ENCODE measurements at places on chromosomes 6 and 20.

- no peak for DNase-seq
Measured at GRCh38 chr6:111939902-111940301, 66.7 kb upstream of the FYN start.

GRCh38 chr6:225121-225721, 67.1 kb upstream of the DUSP22 start:
- DNase-seq, result no peak

DNA sequence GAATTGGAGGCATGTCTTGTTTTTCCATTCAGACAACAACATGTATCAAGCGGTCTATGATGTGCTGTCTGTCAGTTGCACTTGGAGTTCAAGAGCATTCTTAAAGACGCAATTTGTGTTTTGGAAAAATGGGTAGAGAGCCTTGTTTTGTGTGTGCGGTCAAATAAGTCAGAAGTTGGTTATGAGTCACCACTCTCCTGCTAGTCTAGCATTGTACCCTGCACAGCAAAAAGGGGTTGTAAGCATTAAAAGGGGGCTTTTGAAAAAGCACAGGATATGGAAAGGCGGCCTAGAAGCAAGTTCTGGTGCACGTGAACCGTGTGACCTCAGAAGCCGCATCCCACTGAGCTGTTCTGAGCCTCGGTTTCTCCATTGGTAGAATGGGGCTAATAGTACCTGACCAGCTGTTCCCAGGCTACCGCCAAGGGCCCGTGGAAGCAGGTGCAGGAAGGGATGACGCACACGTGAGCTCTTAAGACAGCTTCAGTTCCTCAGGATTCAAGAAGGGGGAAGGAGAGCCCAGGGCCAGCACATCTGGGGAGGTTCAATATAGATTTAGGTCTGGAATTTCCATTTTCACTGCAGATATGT, 61.6 kb upstream of the SNX9 start:
- DNase-seq, result no peak

GRCh38 chr20:653590-654416, 803 bp upstream of the SRXN1 start:
- peak; percentile 70 for DNase-seq

GRCh38 chr20:62624325-62624690, 18.0 kb upstream of the SLCO4A1 start:
- DNase-seq, result peak; percentile 64

Measured in HepG2 (cell line).